Stimulated activated effector memory CD8-positive, alpha-beta T cell treated with anti-CD3 and anti-CD28 coated beads, Interleukin-12 subunit alpha, Interleukin-12 subunit beta, amount 100 ng/mL, for 72 hours (primary cell): ENCODE measurements at places on chromosomes 1 and 21.

DNA sequence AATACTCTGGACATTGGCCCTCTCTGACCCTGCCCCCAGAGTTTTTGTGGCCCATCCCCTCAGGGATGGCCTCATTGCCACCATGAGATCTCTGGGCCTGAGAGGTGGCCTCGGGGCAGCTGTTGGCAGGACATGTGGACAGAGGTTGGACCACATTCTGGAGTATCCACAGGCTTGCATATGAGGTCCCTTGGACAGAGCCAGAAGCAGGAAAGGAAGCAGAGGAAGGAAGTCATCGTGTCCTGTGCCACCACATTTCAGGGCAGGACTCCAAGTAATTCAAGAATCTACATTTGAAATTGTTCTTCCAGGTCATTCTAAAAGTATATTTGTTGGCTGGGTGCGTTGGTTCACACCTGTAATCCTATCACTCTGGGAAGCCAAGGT, 95.9 kb upstream of the PPP2R5A start:
- no peak for DNase-seq

DNA sequence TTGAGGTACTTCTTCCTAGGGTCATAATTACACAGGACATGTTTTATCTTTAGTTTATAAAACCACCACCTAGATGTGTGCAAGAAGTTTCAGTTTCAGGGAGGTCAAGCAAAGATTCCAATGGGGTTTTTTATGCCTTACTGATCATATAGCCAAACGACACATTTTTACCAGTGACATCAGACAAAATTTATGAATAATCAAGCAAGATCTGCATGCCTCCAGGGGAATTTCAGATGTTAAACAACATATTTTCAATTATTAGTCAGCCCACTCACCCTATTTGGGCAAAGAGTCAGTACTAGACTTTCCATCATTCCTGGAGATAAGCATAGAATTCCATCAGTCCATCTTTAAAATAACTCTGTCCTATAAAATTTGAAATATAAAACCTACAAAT, 867.4 kb downstream of the KCNT2 start:
- DNase-seq, result no peak

DNA sequence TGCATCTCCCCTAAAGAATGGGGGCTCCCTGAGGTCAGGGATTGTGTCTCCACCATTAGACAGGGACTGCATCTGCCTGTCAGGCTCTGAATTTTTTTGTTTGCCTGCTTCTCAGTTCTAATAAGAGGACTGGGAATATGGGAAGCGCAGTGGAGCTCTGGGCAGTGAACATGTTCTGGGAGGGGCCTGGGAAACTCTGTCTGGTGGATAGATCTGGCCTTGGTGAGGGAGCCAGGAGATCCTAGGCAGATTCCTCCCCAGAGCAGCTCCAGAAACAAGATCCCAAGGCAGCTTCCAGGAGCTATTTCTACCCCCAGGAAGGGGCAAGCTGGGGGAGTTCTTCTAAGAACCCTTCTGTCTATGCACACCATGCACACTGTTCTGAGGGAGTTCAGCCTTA, 12.6 kb upstream of the MYOG start:
- DNase-seq, result no peak

DNA sequence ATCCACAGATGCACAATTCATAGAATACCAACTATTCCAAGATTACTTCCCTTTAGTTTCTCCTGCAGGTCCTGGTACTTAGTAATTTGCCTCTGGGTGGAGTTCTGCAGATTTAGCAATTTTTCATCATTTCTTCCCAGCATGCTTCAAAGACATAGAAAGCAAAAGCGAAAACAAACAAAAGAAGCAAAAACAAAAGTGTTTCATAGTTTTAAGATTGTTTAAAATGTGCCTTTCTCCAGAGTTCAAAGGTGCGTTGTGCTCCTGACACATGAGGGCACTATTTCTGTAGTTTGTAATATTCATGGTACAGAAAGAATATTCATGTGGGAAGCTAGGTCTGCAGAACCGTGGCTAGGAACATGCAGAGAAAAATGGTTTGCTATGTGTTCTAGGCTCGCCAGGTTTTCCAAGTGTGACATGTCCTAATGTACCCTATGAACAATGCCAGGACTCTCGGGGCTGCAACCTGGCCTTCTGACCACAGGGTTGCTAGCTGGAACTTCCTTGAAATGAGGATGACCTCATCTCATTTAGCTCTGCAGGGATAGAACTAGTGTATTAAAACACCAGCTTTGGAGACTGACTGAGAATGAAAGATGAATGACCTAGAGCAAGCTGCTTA, 30.0 kb upstream of the RCSD1 start:
- peak; percentile 61 for DNase-seq

DNA sequence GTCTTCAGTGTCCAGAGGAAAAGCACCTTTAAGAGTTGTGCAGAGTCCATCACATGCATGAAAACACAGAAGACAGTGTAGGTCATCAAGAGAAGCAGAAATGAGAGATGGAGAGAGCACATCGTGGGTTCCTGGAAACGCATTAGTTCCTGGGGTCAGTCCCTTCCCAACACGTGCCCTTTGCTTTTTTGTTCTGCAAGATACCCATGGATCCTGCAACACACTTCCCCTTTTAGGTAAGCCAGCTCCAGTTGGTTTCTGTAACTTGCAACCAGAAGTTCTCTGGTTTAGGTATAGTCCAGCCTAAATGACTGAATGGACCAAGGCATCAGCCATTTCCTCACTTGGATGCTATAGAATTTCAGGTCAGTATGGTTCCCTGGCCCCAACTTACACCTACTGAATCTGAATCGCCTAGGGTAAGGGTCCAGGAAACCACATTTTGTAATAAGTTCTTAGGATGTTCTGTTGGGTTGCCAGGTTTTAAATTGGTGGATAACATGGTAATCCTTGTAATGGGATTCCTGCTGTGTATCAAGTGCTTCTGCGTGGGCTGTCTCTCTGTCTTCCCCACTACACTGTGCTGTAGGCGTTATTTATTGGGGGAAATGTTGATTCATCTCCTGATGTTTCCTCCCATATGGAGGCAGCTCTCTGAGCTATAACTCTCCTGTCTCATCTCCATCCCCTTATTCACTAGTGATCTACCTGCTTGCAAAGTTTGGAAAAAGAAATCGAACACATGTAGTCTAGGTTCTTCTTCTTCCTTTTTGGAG, 230.6 kb downstream of the TNR start:
- DNase-seq, result no peak

- DNase-seq, result no peak
These were observed 2.8 kb downstream of the CLDN19 start for GRCh38 chr1:42737257-42737656.

DNA sequence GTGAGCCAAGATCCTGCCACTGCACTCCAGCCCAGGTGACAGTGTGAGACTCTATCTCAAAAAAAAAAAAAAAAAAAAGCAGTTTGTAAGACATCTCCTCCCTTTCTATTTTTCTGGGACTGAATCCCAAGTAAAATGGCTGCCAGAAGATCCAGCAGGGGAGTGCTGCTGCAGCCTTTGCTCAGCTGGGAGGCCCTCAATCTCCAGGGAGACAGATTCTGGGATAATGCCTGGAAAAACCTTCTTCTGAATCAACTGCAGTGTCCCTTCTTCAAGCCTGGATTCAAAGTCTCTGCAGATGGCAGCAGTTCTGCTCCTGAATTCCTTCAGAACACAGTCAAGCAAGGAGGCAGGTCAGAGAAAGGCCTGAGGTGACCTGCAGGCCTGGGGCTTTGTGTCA, 191.0 kb upstream of the NRIP1 start:
- DNase-seq, result no peak

DNA sequence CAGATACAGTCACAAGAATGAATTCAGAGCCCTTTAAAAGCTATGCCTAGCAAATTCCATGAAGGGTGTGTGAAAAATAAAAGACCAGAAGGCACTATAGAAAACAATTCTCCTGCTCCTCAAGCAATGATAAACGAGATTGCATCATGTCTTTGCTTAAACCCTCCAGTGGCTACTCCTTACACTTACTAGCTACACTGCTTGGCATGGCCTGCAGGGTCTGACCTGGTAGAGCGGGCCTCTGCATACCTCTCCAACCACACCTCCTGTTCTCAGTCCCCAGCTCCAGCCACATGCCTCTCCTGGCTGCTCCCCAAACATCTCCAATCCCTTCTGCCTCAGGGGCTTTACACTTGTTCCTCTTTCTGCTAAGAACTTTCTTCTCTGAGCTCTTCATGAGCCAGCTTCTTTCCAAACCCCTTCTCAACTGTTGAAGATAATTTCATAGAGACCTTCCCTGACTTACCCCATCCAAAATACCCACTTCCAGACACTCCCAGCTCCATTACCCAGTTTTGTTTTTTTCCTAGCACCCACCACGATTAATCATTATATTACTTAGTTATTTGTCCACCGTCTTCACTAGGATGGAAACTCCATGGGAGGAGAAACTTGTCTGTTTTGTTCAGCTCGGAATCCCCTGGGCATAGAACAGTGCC, 11.2 kb upstream of the CREG1 start:
- no peak for DNase-seq

DNA sequence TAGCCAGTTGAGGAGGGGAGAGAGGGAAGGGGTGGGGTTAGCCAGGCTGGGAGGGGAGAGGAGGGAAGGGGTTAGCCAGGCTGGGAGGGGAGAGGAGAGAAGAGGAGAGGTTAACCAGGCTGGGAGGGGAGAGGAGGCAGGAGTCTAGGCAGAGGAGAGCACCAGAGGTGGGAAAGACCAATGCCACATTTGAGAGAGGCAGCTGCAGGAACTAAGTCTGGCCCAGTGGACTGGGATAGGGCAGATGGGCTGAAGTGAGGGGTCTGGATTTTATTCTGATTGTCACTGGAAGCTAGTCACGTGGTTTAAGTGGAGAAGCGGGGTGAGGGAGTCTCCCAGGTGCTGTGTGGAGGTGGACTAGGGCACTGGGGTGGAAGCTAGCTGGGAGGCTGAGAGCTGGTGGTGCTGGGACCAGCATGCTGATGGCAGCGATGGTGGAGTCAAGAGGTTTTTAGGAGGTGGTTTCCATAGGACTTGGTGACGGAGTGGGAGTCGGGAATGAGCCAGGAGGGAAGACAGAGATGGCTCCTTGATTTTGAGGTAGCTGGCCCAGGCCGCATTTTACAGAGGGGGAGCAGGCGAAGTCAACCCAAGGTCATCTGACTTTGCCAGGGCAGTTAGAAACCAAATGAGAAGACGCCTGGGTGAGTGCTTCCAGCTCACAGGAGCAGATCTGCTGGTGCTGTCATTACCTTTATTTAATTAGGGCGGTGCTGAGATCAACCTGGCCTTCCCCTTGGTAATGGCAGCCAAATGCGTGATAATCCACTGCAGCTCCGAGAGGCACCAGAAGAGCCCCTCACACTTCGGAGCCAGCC, 42.8 kb downstream of the DISP3 start:
- DNase-seq, result no peak

GRCh38 chr1:9684801-9685200, 33.3 kb downstream of the PIK3CD start:
- no peak for DNase-seq

GRCh38 chr1:192559115-192560006, 16.2 kb upstream of the RGS1 start:
- no peak for DNase-seq

- no peak for DNase-seq
These were observed 205.9 kb downstream of the DSCAM start for GRCh38 chr21:40641042-40641441.

- no peak for DNase-seq
These were observed 287.1 kb upstream of the ADGRL4 start for GRCh38 chr1:79293611-79294010.

- peak; percentile 47 for DNase-seq
These were observed 33.4 kb downstream of the BATF3 start for GRCh38 chr1:212666116-212666775.

DNA sequence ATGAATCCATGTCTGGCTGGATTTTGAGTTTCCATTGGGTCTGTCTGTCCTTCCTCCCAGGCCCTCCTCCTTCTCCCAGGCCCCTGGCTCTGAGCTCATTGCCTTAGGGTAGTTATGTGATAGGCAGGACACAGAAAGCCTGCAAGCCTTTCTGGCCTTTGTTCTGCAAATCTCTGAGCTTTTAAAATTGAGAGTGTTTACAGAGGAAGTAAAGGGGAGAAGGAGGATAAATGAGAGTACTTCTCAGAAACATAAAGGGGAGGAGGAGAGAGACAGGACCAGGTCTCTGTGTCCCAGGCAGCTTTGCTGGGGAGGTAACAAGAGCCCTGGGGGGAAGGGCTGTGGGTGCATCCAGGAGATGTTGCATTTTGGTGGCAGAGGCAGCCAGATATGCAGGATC, 126.7 kb downstream of the FOXD2 start:
- DNase-seq, result no peak

DNA sequence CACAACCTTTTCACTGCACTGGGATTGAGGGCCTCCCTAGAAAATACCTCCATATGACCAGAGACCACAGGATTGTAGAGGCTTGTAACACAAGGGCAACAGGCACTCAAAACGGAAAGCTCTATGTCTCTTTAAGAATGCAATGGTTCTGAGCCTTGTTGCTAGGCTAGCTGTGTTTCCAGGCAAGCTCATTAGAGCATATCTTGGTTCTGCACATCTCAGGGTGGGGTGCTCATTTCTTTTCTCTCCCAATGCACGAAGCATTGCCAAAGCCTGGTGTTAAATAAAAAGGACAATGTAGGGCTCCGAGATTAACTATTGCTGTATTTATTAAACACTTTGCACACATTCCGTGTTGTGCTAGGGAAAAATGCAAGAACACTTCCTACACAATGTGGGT, 315.9 kb downstream of the PRDM2 start:
- DNase-seq, result no peak

DNA sequence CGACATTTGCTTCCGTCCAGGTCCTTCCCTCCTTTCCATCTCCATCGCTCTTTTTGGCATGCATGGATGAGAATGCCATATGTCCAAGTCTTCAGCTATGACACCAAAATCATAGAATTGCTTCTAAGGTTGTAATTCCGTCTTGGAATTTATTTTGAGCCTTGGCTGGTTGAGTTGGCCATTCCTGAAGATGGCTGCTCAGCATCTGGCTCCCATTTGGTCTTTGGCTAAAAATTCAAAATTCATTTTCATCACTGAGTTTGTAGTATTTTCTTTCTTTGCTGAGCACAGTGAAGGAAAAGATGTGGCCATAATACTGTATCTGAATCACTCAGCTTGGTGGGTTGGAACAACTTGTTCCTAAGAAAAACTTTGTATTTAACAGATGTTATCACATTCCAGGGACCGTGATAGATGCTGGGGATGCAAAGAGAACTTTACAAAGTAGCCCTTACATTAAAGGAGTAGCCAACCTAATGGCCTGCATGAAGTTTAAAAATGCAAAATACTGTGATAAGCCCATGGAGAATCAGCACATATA, 15.6 kb downstream of the JUN start:
- no peak for DNase-seq

DNA sequence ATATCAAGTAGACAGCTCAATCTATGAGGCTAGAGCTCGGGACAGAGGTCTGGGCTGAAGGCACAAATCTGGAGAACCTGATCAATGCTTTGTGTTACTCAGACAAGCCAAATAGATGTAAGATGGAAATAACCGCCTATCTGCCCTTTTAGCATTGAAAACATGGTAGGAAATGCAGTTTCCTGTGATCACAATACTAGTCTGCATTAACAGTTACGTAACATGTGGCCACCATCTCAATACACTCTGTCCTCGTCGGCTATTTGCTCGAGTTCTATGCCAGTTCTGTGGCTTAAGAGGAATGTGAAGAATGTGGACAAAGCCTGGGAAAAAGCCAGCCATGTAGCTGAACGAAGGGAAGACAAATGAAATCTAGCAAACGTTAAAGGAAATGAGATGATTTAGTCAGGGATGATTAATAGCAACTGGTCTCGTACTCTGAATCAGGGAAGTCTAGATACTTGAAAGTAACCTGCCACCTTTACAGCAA, 73.3 kb downstream of the HSF2BP start:
- DNase-seq, result no peak
